NCI-H1930 (cell line): ENCODE measurements at places on chromosomes 3 and 15.

GRCh38 chr3:113210604-113211329 lies 590 bp upstream of the BOC start:
- DNase-seq: no peak

DNA sequence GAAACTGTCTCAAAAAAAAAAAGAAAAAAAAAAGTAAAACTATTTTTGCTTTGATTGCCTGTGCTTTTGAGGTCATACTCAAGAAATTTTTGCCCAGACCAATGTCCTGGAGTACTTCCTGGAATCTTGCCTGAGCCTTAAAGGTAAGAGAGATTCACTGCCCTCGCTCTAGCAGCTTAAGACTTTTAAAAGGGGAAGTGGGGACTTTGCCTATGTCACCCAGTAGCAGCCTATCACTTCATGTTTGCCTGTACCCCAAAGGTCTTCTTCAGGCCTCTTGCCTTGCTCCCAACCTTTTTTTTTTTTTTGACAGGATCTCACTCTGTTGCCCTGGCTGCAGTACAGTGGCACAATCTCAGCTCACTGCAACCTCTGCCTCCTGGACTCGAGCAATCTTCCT lies 18.9 kb upstream of the GOLGB1 start:
- DNase-seq: no peak

DNA sequence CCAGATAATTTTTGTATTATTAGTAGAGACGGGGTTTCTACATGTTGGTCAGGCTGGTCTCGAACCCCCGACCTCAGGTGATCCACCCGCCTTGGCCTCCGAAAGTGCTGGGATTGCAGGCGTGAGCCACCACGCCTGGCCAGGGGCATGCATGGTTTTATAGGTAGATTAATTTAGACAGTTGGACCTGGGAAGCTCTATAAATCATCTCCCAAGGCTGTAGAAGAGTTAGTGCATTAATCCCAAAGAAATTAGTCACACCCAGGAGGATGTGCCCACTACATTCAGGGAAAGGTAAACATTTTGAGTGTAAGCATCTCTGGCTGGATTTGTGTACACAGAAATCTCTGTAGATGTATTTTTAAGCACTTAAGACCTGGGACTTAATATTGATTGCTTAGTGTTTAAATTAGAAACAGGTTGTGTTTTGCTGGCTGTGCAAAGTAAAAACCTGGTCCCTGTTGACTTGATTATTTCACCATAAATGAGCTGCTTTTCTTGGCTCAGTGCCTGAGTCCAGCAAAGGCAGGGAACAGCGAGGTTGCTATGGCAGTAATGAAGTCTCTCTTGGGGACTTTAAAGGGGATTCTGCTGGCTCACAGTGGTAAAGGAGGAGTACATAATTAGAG lies 19.2 kb downstream of the EXOSC7 start:
- no peak for DNase-seq

- no peak for DNase-seq
These were observed 26.8 kb downstream of the LRTM1 start for GRCh38 chr3:54900838-54901591.

- DNase-seq: no peak
These were observed 94.3 kb upstream of the ARPP21 start for GRCh38 chr3:35544976-35545375.

DNA sequence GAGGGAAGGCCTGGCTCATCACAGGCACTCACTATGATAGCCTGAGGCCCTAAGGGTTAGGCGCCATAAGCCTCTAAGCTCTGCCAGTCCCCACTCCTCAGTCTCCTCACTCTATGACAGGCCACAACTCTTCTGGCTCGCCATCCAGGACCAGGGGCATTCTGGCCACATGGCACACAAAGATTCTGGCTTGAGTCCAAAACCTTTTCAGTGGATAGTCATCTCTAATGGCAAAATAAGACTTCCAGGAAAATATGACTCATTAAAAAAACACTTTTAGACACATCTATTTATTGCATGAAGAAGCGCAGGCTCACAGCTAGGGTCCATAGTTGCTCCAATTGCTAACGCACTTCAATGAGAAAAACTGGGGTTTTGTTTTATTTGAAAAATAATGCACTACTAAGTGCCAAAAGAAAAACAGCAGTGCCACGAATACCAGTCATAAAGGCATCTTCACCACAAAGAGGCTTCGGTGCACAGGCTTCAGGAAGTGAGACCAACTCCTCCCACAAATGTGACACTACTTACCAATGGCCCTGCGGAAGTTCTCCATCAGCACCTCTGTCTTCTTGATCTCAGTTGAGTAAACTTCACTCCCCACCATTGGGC lies 11.1 kb downstream of the RUVBL1 start:
- DNase-seq: no peak

DNA sequence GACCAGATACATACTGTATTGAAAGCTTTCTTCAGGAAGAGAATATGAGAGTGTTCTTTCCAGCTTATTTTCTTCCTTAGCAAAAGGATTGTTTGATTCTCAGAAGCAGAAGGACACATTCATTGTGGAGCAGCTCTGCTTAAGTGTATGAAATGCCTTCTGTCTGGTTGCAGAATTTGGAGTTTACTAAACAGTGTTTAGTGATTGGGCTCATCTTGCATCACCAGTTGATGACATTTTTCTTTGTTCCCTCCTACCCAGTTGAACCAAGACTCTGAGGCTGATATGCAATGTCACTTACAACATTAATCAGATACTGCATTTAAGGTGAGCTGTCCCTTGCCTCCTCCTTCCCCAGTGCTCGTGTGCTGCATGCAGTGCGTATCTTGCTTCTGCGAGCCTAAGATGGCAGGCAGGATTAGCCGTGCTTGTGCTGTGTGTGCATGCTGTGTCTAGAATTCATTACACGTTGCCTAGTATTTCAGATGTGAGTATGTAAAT lies 18.4 kb downstream of the ZBTB38 start:
- peak; percentile 28 for DNase-seq

- DNase-seq: no peak
These were observed 60.9 kb downstream of the PXYLP1 start for GRCh38 chr3:141292356-141293058.

DNA sequence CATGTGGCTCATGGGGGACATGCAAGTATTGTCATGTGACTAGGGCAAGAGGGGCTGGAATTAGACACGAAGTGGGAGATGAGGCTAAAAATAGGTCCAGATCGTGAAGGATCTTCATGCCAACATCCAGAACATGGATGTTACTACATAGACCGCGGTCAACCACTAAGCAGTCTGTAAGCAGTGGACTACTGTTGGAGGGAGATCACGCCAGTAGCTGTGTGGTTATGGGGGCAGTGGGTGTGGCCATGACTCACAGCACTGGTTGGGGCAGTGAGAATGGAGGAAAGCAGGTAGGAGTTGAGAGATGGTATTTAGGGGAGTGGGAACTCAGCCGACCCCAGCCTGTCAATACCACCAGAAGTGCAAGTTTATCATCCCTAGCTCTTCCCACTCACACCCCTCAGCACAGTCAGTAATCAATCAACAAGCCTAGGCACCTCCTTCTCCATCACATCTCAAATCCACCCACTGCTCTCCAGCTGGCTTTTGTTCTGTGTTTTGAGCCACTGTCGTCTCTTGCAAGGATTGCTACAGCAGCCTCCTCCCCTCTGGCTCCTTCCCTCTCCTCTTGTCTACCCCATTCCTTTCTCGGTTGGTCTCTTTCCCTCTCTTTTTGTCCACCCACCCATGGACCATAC lies 107.2 kb upstream of the ABHD17C start:
- no peak for DNase-seq

DNA sequence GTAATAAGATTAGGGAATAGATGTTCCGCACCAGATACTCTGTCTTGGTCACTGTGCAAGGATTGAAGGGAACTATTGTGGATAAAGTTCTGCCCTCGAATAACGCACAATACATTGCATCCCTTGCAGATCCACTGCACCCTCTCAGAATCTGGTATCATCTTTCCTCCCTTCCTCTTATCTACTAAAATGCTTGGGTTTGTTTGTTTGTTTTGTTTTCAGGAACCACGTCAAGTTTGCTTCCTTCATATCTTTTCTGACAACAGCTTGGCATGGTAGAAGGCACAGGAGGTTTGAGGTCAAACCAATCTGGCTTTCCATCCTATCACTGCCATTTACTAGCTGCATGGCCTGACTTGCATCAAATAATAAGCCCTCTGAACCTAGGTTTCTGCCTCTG lies 2.0 kb upstream of the FSTL1 start:
- no peak for DNase-seq

DNA sequence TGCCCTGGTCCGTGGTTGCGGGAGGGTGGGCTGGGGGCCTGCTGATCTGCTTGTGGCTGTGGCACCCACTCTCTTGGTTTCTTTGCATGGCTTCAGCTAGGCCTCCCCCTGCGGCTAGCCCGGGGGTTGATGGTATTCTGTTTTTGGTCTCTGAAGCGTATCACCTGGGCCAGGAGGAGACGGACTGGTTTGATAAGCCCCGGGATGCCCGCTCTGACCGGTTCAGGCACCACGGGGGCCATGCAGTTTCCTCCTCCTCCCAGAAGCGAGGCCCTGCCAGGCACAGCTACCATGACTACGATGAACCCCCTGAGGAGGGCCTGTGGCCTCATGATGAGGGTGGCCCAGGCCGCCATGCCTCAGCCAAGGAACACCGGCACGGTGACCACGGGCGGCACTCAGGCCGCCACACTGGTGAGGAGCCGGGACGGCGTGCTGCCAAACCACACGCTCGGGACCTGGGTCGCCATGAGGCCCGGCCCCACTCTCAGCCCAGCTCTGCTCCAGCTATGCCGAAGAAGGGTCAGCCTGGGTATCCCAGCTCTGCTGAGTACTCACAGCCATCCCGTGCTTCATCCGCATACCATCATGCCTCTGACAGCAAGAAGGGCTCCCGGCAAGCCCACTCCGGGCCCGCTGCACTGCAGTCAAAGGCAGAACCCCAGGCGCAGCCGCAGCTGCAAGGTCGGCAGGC lies 11.3 kb upstream of the APEH start:
- no peak for DNase-seq

DNA sequence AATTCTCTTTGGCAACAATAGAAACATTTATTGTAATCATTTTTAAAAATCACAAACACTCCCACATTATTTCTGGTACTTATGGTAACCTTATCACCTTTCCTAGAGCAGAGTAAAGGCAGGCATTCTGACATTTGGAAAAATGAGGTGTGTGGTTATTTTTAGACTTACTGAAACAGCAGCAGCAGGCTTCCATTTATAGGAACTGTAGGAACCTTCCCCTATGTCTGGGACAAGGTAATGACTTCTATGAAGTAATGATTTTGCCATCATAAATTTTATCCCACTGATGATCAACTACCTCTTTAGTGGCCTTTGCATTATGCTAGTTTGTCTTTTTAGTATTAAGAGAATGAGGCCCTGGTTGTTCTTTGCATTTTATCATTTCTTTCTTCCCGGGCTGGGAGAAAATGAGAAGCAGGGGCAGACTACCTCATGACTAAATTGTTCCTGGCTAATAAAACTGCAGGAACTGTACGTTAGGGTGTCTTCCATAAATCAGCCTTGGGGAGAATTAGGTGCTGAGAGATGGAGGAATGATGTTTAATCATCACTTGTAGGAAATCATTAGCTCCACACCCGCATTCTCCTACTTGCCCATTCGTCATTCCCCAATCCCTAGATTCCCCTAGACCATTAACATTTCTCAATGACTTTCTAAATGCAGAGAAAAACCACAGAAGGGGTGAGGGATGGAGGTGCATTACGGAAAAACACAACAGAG lies 680.3 kb downstream of the AGBL1 start:
- no peak for DNase-seq

DNA sequence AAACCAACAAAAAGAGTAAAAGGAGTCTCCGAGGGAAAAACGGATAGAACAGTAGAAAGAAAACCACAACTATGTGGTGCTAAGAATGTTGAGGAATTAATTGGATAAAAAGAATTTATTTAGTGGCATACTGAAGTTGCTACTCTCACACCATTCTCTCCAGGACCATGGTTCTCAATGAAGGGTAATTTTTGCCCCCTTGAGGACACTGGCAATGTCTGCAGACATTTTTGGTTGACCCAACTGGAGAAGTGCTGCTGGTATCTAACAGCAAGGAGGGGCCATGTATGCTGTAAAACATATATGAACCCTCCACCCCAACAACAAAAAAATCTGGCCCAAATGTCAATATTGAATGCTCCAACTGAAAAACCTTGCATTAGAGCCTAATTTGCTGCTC lies 85.9 kb upstream of the CSPG5 start:
- DNase-seq: no peak

DNA sequence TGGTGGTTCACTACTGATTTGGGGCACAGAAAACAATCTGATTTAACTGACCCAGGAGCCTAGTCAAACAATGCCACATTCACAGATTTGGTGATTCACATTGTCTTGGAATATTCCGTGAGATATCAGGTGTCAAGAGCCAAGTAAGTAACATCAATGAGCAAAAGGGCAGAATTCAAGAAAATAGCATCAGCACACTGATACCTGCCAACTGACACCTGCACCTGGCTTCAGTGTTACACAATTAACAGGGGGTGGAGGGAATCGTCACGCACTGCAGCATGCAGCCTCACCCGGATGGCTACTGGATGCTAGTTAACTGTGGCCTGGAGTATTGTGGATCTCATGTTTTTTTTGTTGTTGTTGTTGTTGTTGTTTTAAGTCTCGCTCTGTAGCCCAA lies 17.6 kb downstream of the CCNL1 start:
- DNase-seq: no peak

GRCh38 chr3:32391643-32392535 lies at the start of gene CMTM7:
Gene CMTM7, plus strand, starts transcription at chr3:32391853. Its CDS starts 54 bp downstream, at chr3:32391907.
- DNase-seq: peak; percentile 10

- DNase-seq: no peak
These were observed 759.2 kb upstream of the CFAP20DC start for GRCh38 chr3:59809016-59809415.

GRCh38 chr15:90067953-90068606 lies 34.2 kb downstream of the IDH2 start:
- no peak for DNase-seq

- DNase-seq: no peak
These were observed 14.3 kb downstream of the DUOX2 start for GRCh38 chr15:45099549-45100165.

DNA sequence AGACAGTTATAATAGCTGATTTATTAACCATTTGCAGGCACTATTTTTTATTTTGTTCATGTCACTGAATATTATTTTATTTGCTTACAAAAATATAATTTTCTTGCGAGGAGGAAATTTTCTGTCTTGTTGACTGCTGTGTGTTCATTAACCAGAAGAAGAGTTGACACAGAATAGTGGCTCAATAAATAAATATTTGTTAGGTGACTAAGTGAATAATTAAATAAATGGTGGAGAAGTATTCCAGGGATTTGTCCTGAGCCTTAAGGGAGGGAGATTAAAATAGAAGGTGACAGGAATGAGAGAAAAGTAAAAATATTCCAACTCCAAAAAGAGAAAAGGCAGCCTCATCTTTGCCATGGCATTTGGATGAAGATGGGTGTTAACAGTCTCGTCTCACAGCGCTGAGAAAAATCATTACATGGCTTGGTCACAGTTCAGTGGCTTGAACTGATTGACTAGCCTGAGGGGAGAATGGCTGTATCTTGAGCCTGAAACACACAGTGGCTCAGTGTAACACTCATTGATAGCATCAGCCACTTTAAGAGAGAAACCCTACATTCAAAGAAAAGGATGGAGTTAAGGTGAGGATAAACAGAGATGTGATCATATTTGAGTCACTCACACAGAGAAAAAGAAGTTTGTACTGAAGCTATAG lies 449.9 kb upstream of the NAALADL2 start:
- DNase-seq: no peak
